ENCODE measurements at places on chromosomes 11 and 22. TPM values are rescaled to one million over a fixed set of nuclear protein-coding genes. Genes with fewer than 3 reads are reported as not detected.

GRCh38 chr11:76579056-76579751 is 91.3 kb downstream of the LRRC32 start:
- peak; percentile 70 for DNase-seq

Gene C22orf31
- not detected for polyA plus RNA-seq

DNA sequence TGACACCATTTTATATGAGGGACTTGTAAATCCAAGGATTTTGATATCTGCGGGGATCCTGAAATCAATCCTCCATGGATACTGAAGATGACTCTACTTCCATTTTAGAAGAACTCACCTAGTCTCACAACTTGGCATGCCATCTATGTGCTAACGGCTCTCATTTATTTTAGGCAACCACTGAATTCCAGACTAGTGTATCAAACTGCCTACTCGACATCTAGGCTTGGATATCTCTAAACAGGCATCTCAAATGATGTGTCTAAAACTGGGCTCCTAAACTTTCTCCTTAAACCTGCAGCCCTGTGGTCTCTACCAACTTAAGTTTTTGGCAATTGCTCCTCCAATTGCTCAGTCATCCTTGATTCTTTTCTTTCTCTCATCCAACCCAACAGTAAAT is 31.2 kb upstream of the CLNS1A start:
- no peak for DNase-seq

Gene DDTL
- polyA plus RNA-seq, result 0.94 TPM

DNA sequence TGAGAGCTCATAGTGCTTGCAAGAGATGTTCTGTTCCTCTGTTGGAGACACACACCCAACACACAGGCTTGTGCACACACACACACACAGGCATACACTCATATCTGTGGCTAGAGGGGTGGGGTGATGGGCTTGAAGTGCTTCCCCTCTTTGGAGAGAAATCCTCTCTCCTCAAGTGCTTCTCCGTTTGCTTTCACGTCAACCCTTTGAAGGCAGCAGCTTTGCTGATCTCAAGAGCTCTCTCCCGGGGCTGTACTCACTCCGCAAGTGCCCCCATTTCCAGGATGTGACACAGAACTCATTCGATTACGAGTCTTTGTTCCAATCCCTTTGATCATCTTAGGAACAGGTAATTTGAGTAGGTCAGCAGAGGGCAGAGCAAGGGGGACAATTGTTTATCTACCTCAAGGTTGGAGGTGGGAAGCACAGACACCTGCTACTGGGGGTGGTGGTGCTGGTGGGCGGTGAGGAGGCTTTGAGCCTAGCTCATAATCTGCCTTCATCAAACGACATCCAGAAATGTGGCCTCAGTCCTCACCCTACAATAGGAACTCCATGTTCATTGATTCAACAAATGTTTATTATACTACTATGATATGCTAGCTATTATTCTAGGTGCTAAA is 529.8 kb upstream of the CADM1 start:
- DNase-seq, result no peak

Gene ROBO4
- 8.4 TPM for polyA plus RNA-seq

- DNase-seq, result no peak
Observed at GRCh38 chr22:28142361-28142961, 223.4 kb upstream of the PITPNB start.

Gene ACTN3
- polyA plus RNA-seq, result 8.7 TPM

DNA sequence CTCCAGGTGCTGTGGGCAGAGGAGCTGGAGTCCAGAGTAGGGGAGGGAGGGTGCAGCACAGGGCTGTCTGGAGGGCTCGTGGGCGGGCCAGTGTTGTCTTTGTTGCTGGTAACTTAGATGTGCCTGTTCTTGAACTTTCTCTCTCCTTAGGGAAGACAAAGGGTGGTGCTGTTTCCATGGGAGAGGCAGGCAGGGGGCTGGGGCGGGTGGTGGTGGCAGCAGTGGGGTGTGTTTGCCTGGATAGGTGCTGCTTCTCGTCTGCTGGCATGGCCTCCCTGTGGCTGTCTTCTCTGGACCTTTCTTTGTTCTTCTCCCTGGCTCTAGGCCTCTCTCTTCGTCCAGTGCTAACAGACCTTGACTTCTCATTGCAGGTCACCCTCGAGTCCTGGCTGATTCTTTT is 8.5 kb downstream of the SIDT2 start:
- DNase-seq, result peak; percentile 37

Gene RIC3
- 3.3 TPM for polyA plus RNA-seq

DNA sequence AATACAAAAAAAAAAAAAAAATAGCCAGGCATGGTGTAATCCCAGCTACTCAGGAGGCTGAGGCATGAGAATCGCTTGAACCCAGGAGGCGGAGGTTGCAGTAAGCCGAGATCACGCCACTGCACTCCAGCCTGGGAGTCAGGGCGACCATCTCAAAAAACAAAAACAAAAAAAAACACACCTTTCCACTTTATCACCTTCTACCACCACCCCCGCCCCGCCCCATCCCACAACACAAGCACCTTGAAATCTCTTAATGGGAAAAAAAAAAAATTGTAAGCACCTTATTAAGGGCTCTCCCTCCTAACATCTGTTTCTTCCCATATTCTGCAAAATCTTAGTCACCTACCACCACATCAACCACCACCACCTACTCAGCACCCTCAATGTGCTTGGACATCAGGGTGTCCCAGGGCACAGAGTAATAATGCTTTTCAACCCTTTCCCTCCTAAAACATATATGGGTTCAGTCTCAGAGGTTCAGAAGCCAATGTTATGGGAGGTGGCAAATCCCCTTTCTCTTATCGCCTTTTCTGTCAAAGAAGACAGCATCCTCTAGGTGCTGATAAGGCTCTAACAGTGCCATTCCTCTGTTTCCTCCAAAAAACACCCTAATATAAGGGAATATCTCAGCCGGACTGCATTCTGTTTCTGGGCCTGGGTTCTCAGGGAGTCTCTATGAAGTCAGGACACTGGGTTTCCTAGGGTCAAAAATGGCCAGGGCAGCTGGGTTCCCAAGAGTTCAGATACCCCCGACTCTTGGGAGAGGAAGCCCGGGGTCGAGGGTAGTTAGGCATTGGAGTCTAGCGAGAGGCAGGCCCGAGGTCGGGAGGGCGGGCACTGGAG is 718 bp downstream of the INTS5 start:
- DNase-seq, result no peak
